Activated CD4-positive, alpha-beta T cell treated with anti-CD3 and anti-CD28 coated beads, Interleukin-10, Interleukin-2, amounts not matched to agents 100 ng/mL and 50 ng/mL, durations not matched to agents 16 hours and 8 hours (primary cell): ENCODE measurements at places on chromosomes 6 and 20.

DNA sequence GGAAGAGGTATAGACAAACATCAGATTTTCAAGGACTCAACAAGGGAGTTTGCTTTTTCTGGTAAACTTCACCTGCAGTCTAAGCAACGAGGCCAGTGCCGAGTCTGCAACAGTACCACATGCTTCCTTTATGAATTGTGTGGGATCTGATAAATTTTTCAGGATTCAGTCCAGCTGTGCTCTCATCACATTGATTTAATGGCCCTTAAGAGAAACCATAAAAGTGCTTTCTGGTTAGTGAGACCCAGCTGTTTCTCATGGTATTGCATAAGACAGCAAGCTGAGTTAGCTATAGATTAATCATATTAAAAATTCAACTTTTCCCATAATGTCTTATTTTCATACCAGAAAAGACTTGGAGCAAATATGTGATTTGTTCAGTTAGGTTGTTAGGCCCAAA lies 291.4 kb downstream of the CENPW start:
- no peak for DNase-seq

DNA sequence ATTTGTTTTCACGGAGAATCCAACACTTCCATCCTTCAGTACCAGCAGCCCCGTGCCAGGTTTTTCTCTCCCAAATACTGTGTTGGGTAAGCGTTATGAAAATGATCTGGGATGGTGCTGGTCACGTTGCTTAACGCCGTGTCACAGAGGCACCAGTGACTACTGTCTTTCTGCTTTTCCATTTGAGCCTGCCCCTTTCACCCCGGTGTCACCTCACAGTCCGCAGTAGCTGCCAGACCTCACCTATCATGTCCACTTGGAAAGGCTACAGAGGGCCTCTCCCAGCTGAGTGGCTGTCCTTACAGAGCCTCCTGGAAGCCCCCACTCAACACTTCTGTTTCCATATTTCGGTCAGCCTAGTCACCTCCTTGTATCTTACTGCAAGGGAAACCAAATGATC lies 176.5 kb upstream of the ARID1B start:
- DNase-seq, result no peak

GRCh38 chr6:147063469-147064031 lies 140.7 kb upstream of the STXBP5 start:
- no peak for DNase-seq

DNA sequence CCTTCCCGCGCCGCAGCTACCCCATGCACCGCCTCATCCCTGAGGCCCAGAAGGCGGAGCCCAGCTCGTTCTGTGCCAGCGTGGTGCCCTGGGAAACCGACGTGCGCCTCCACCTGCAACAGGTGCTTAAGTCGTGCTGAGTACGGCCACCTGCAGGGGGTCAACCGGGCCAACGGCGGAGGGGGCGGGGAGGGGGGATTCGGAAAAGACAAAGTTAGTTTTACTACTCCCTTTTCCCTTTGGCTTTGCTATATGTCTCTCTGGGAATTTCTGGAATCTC lies 168.9 kb downstream of the CDK19 start:
- no peak for DNase-seq

- DNase-seq, result no peak
Measured at GRCh38 chr6:3733321-3733925, 18.1 kb downstream of the PXDC1 start.

- peak; percentile 44 for DNase-seq
Measured at GRCh38 chr20:8394308-8394945, 262.4 kb downstream of the PLCB1 start.

DNA sequence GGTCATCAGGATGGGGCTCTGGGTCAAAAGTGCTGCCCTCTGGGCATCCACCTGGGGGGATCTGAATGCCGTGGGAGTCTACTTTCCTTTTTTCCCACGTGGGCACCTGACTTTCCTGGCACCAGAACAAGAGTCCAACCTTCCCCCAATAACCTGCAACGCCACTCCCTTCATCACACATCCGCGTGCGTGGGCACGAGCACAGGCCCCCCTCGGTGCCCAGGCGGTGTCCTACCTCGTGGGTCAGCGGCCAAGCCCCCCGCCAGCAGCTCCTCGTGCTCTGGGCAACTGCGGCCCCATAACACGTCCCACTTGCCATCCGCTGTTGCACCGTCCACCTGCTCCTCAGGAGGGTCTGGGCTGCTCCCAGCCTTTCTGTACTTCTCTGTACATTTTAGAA lies 87.0 kb downstream of the YTHDF1 start:
- no peak for DNase-seq

GRCh38 chr6:44456070-44456965 lies 68.8 kb downstream of the CDC5L start:
- DNase-seq, result peak; percentile 64

- peak; percentile 56 for DNase-seq
Measured at GRCh38 chr6:149566410-149567193, 427 bp downstream of the GINM1 start.

GRCh38 chr6:123306334-123306733 lies 310.3 kb downstream of the CLVS2 start:
- DNase-seq, result no peak

GRCh38 chr20:60001108-60001507 lies 42.9 kb downstream of the CDH26 start:
- no peak for DNase-seq

GRCh38 chr20:60008130-60008808 lies 50.0 kb downstream of the CDH26 start:
- DNase-seq, result no peak

GRCh38 chr6:143243786-143244185 lies 183.1 kb downstream of the AIG1 start:
- no peak for DNase-seq

GRCh38 chr6:127114214-127114760 lies 4.2 kb upstream of the RSPO3 start:
- DNase-seq, result no peak

GRCh38 chr20:32357869-32358631 lies at the start of gene ASXL1:
Gene ASXL1, plus strand, starts transcription at chr20:32358331. Its CDS starts 445 bp downstream, at chr20:32358776.
- peak; percentile 99 for DNase-seq

DNA sequence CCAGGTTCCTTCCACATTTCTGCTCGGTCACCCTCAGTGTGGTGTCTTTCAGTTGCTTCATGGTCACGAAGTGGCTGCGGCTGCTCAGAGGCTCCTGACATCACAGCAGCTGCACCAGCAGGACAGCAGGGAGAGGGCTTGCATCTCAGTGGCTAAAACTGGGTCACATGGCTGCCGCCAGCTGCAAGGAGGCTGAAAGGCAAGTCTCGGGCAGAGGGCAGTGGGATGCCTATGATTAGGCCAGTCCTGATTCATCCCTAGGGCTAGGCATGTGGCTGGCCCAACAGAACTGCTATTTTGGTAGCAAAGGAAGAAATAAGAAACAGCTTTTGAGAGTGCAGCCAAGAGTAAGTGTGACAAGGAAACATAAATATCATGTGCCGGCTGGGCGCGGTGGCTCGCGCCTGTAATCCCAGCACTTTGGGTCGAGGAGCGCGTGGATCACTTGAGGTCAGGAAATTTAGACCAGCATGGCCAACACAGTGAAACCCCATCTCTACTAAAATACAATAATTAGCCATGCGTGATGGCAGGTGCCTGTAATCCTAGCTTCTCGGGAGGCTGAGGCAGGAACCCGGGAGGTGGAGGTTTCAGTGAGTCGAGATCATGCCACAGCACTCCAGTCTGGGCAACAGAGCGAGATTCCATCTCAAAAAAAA lies 46.6 kb downstream of the RBM38 start:
- DNase-seq, result no peak

GRCh38 chr20:48094196-48094749 lies 309.0 kb upstream of the SULF2 start:
- no peak for DNase-seq

GRCh38 chr20:35833241-35833640 lies 61.4 kb downstream of the PHF20 start:
- DNase-seq, result no peak

- DNase-seq, result no peak
Measured at GRCh38 chr20:41258474-41258873, 59.1 kb downstream of the ZHX3 start.

GRCh38 chr6:36769676-36770499 lies 69.4 kb downstream of the CPNE5 start:
- DNase-seq, result peak; percentile 76

- peak; percentile 50 for DNase-seq
Measured at GRCh38 chr6:123415844-123416468, 220.8 kb downstream of the TRDN start.

- no peak for DNase-seq
Measured at GRCh38 chr6:90154755-90155470, 141.7 kb downstream of the BACH2 start.

GRCh38 chr6:37531026-37531425 lies 31.3 kb upstream of the CCDC167 start:
- no peak for DNase-seq

GRCh38 chr6:137701942-137702341 lies 165.1 kb upstream of the TNFAIP3 start:
- no peak for DNase-seq

- no peak for DNase-seq
Measured at GRCh38 chr6:13328875-13329183, 492 bp upstream of the TBC1D7 start.

GRCh38 chr6:7267071-7267465 lies 45.9 kb downstream of the SSR1 start:
- DNase-seq, result no peak

GRCh38 chr20:20395903-20396568 lies 28.1 kb downstream of the INSM1 start:
- DNase-seq, result no peak

GRCh38 chr6:14316651-14317386 lies 199.2 kb downstream of the CD83 start:
- peak; percentile 48 for DNase-seq

- no peak for DNase-seq
Measured at GRCh38 chr20:32168184-32168910, 39.2 kb downstream of the PLAGL2 start.

DNA sequence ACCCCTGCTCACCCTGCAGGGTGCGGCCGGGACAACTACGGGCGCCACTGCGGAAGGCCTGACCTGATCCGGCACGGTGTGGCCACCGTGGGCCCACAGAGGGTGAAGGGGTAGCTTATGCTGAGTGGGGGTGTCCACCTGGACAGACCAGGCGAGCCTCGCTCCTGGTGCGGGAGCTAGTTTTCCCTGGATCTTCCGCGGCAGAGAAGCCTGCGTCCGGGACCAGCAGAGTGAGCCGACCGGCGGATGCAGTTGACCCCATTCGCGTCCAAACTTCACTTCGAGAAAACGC lies 38.2 kb downstream of the NCR2 start:
- DNase-seq, result no peak

- DNase-seq, result no peak
Measured at GRCh38 chr6:64145658-64146057, 510.1 kb downstream of the PHF3 start.

DNA sequence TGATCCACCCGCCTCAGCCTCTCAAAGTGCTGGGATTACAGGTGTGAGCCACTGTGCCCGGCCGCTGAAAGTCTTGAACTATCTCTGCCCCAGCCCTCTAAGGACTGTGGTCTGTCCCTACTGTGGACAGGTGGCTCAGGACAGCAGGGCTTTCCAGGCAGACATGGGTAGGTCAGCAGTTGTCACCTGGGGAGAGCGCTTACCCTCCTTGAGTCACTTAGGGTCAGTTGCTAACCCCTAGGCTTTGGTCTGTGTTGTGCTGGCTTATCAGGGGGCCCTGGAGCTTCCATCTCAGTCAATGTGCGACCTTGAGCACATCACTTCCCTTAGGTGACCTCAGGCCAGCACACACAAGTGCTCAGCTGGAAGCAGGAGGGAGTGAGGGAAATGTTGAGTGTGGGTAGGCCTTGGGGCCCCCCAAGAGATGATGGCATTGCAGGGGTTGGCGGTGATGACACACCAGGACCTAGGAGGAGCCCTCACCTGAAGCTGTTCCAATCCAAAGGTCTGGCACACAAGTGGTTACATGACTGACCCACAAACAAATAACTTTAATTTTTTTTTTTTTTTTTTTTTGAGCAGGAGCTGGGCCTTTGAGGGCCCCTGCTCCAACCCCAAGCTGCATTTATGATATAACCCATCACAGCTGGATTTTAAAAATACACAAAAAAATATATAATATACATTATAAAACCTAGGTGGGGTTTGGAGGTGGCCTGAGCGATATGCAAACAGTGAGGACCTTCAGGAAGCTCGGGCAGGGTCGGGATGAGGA lies 5.1 kb downstream of the RPL10A start:
- DNase-seq, result peak; percentile 46

DNA sequence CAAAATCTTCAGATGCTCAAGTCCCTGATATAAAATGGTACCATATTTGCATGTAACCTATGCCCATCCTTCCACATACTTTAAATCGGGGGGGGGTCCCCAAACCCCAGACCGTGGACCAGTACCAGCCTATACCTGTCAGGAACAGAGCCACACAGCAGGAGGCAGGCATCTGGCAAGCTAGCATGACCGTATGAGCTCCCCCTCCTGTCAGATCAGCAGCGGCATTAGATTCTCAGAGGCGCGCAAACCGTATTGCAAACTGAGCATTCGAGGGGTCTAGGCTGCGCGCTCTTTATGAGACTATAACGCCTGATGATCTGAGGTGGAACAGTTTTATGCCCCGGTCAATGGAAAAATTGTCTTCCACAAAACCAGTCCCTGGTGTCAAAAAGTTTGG lies 30.7 kb downstream of the FGD2 start:
- DNase-seq, result no peak

- no peak for DNase-seq
Measured at GRCh38 chr6:105442369-105442768, 39.5 kb upstream of the PREP start.

GRCh38 chr6:42086046-42087035 lies 36.0 kb downstream of the TAF8 start:
- DNase-seq, result no peak

GRCh38 chr20:50215101-50215690 lies 24.6 kb downstream of the CEBPB start:
- DNase-seq, result no peak

DNA sequence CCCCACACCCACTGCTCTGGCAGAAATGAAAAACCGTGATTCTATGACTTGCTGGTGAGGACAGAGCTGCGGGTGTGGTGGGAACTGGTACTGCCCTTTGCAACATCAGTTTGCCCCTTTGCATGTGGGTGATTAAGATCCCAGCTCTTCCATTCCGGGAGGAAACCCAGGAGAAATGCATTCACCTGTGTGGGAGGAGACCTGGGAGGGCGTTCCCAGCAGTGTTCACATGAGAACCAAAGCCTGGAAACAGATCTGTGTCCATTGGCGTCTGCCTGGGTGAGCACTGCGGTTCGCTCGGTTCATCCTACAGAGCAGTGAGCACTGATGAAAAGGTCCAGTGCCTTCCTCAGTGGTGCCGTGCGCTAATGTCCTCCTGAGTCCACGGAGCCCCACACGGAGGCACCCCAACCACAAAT lies 89.7 kb downstream of the SMOC2 start:
- DNase-seq, result no peak

DNA sequence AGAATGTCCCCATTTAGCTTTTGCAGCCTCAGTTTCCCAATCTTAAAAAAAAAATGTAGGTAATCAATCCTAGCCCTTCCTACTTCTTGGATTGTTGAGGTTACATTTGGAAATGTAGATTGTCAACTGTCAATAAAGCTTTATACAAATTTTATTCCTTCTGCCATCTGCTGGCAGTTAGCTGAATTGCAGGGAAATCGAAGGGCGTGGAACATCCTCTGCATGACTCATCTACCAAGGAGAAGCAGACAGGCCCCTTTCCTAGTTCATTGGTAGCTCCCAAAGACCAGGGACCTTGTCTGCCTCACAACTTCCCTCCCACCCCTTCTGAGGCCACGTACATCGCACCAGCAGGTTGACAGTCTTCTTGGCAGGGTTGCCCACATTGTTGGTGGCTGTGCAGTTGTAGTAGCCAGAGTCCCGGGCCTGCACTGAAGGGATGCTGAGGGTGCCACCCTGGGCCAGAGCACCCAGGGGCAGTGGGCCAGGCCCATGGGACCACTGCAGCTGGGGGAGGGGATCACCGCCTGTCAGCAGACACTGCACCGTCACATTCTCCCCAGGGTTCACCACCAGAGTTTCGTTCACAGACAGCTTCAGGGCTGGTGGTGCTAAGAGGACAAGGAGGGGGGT lies 43.6 kb downstream of the MDGA1 start:
- peak; percentile 67 for DNase-seq
